ENCODE measurements at places on chromosomes 3 and 15. TPM values are rescaled to one million over a fixed set of nuclear protein-coding genes. Genes with fewer than 3 reads are reported as not detected.

GRCh38 chr3:126528800-126529541 is 5.0 kb downstream of the CHST13 start:
- H3K4me1 ChIP-seq, result peaks cover 58% of the 10 kb centered on the region
- DNase-seq, result peak; percentile 78
- no peaks in the 10 kb centered on the region for H3K36me3 ChIP-seq
- peaks cover 13% of the 10 kb centered on the region for H3K27me3 ChIP-seq
- H3K27ac ChIP-seq, result no peak overlapping the region
- H3K4me3 ChIP-seq, result no peak overlapping the region

DNA sequence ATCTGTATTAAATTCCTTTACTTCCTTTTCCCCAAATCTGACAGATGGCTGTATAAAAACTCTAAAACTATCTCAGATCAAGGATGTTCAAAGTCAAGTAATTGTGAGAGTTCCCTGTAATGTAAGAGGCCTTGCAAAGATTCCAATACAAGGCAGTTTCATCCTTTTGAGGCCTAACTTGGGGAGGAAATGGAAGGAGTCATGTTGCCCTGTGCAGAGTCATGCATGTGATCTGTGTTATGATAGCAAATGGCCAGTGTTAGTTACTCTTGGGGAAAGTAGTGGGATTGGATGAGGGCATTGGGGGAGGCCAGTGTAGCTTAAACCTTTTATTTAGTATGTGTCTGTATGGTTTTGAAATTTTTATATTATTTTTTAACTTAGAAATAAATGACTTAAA is 23.7 kb upstream of the FBXL22 start:
- peaks cover 25% of the 10 kb centered on the region for H3K36me3 ChIP-seq
- H3K4me3 ChIP-seq, result no peak overlapping the region
- no peak overlapping the region for H3K27ac ChIP-seq

EXD1 gene
- not detected for total RNA-seq

- H3K36me3 ChIP-seq, result no peaks in the 10 kb centered on the region
- H3K27me3 ChIP-seq, result no peaks in the 10 kb centered on the region
- no peaks in the 10 kb centered on the region for H3K4me1 ChIP-seq
These were observed 95.4 kb downstream of the SRGAP3 start for GRCh38 chr3:9153904-9154619.

KCNH8 gene
- total RNA-seq, result 3.1 TPM

GRCh38 chr15:79898369-79898768 is 1.6 kb upstream of the MTHFS start:
- H3K4me3 ChIP-seq, result no peak overlapping the region
- no peak for DNase-seq
- H3K36me3 ChIP-seq, result no peaks in the 10 kb centered on the region
- no peaks in the 10 kb centered on the region for H3K27me3 ChIP-seq
- peak overlapping the region; percentile 94 for H3K27ac ChIP-seq
- peaks cover 52% of the 10 kb centered on the region for H3K4me1 ChIP-seq

GRCh38 chr3:49616061-49616460 is 58.1 kb upstream of the APEH start:
- DNase-seq, result no peak
- H3K4me1 ChIP-seq, result no peaks in the 10 kb centered on the region
- H3K4me3 ChIP-seq, result no peak overlapping the region
- no peaks in the 10 kb centered on the region for H3K27me3 ChIP-seq
- no peak overlapping the region for H3K27ac ChIP-seq

DUOX1 gene
- not detected for total RNA-seq

CKMT1A gene
- total RNA-seq, result 0.19 TPM

GRCh38 chr3:60025096-60026050 is 975.5 kb upstream of the CFAP20DC start:
- no peaks in the 10 kb centered on the region for H3K27me3 ChIP-seq
- DNase-seq, result no peak
- no peak overlapping the region for H3K4me3 ChIP-seq
- H3K36me3 ChIP-seq, result no peaks in the 10 kb centered on the region
- H3K4me1 ChIP-seq, result no peaks in the 10 kb centered on the region

- peaks cover 20% of the 10 kb centered on the region for H3K4me1 ChIP-seq
- peak; percentile 79 for DNase-seq
- no peak overlapping the region for H3K4me3 ChIP-seq
- no peaks in the 10 kb centered on the region for H3K27me3 ChIP-seq
- H3K27ac ChIP-seq, result no peak overlapping the region
These were observed 6.3 kb downstream of the RPP25 start for GRCh38 chr15:74950078-74950908.

DNA sequence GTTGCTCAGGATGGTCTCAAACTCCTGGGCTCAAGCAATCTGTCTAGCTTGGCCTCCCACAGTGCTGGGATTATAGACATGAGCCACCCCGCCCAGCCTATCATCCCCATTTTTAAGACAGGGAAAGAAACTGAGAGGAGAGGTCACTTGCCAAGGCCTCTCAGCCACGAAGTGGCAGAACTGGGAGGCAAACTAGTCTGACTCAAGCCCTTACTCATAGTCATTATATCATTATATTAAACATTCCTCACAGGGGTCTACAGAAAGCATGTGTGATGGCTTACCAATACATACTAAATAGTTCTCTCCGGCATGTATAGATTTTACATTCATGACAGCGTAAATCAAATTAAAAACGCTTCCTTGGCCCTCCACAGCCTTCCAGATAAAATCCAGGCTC is 62.0 kb upstream of the ZBTB38 start:
- no peaks in the 10 kb centered on the region for H3K36me3 ChIP-seq
- DNase-seq, result no peak
- H3K27me3 ChIP-seq, result no peaks in the 10 kb centered on the region
- H3K4me3 ChIP-seq, result no peak overlapping the region
- H3K27ac ChIP-seq, result peak overlapping the region; percentile 64

- no peaks in the 10 kb centered on the region for H3K27me3 ChIP-seq
- H3K4me1 ChIP-seq, result no peaks in the 10 kb centered on the region
- DNase-seq, result no peak
- no peak overlapping the region for H3K27ac ChIP-seq
These were observed 10.0 kb upstream of the P3H2 start for GRCh38 chr3:190130696-190131095.

DNA sequence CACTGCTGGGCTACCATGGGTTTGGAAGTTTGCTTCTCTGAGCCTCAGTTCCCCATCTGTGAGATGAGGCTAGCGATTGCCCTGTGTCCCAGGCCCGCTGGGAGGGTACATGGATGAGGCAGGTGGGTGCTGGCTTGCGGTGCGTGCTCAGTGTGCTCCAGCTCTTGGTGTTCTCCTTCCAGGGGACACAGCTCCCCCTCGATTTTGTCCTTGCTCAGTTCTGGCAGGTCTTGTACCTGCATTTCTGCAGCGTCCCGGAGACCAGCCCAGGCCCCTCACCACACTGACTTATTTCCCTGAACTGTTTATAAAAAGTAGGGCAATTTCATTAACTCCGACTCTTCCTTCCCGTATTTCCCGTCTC is 95.4 kb downstream of the TBC1D2B start:
- no peaks in the 10 kb centered on the region for H3K36me3 ChIP-seq
- DNase-seq, result no peak
- H3K4me1 ChIP-seq, result peaks cover 2% of the 10 kb centered on the region
- H3K4me3 ChIP-seq, result no peak overlapping the region

DNA sequence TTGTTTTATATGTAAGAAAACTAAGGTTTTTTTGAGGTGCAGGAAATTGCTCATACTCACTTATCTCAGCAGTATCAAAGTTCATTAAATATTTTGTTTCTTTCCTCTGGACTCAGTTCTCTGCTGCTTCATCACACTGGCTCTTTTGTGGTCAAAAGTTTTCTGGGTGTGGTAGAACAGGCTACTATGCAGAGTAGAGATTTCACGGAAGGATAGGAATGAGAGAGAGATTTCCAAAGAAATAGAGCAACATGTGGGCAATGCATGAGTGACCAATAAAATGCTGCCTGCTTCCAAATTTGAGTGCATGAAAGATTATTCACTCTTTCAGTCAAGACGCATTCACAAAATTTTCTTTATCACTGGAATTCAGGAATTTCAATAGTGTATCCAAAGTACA is 577.3 kb upstream of the SEMA6D start:
- DNase-seq, result no peak
- no peak overlapping the region for H3K27ac ChIP-seq
- H3K27me3 ChIP-seq, result no peaks in the 10 kb centered on the region
- no peaks in the 10 kb centered on the region for H3K36me3 ChIP-seq

- H3K27ac ChIP-seq, result no peak overlapping the region
- no peaks in the 10 kb centered on the region for H3K27me3 ChIP-seq
- DNase-seq, result no peak
- no peaks in the 10 kb centered on the region for H3K36me3 ChIP-seq
- H3K4me1 ChIP-seq, result no peaks in the 10 kb centered on the region
These were observed 32.2 kb downstream of the PPP2R3A start for GRCh38 chr3:135997554-135998320.

- no peak overlapping the region for H3K4me3 ChIP-seq
- no peaks in the 10 kb centered on the region for H3K4me1 ChIP-seq
- no peak for DNase-seq
- no peak overlapping the region for H3K27ac ChIP-seq
- no peaks in the 10 kb centered on the region for H3K36me3 ChIP-seq
These were observed 61.7 kb downstream of the SLC12A1 start for GRCh38 chr15:48267766-48268165.

- H3K4me3 ChIP-seq, result no peak overlapping the region
- H3K27ac ChIP-seq, result no peak overlapping the region
- no peaks in the 10 kb centered on the region for H3K4me1 ChIP-seq
These were observed 71.8 kb downstream of the CHDH start for GRCh38 chr3:53774414-53774813.

TMC3 gene
- total RNA-seq, result not detected

TMEM108 gene
- total RNA-seq, result 0.85 TPM

DNA sequence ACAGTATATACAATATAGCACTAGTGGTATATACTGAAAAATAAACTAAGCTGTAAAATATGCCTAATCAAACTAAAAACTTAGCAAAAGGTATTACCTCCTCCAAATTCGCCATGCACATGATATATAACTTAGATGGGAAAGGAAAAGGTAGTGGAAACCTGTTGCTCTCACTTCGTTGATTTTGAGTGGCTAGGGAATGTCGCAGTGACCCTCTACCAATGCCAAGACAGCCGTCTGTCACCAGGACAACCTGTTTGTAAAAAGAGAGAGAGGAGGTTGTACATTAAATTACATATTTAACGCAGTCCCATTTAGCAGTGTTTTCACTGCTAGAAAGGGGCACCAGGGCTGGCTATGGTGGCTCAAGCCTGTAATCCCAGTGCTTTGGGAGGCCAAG is 11.3 kb downstream of the INTS14 start:
- no peak for DNase-seq
- H3K27ac ChIP-seq, result no peak overlapping the region
- H3K4me3 ChIP-seq, result no peak overlapping the region
- H3K4me1 ChIP-seq, result no peaks in the 10 kb centered on the region
- peaks cover 52% of the 10 kb centered on the region for H3K36me3 ChIP-seq

DNA sequence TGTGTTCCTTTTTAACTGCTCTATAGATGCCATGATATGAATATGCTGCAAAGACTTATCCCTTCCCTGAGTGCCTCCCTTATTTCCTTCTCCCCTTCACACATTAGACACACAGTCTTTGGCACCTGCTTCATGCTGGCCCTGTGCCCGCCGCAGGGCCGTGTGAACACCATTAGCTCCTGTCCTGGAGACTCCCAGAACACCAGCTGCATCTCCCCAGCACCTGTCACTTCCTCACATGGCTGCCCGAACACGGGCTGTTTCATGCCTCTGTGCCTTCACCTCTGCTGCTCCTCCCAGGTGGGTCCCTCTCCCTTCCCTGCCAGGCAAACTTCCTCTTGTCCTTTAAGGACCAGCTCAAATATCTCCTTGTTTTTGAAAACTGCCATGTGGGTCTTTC is 40.5 kb upstream of the SEC13 start:
- H3K4me3 ChIP-seq, result no peak overlapping the region
- peaks cover 9% of the 10 kb centered on the region for H3K27me3 ChIP-seq

GRCh38 chr3:20930034-20930433 is 744.0 kb upstream of the SGO1 start:
- DNase-seq, result no peak
- H3K27ac ChIP-seq, result no peak overlapping the region
- no peaks in the 10 kb centered on the region for H3K36me3 ChIP-seq
- no peaks in the 10 kb centered on the region for H3K4me1 ChIP-seq
- no peaks in the 10 kb centered on the region for H3K27me3 ChIP-seq

CDCP1 gene
- total RNA-seq, result 3.0 TPM

DNA sequence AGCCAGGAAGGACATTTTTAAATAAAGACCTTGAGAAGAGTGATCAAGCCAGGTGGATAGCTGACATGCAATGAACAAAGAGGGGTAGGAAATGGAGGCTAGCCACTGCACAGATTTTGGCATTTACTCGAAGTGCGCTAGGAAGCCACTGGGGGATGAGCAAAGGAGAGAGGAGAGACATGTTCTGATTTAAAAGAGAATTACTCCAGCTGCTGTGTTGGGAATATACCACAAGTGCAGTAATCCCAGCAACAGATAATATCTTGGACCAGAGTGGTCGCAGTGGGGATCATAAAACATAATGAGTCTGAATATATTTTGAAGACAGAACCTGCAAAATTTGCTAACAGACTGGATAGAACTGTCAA is 19.9 kb downstream of the KPNA4 start:
- no peaks in the 10 kb centered on the region for H3K27me3 ChIP-seq
- peaks cover 23% of the 10 kb centered on the region for H3K4me1 ChIP-seq
- no peak overlapping the region for H3K4me3 ChIP-seq
- no peaks in the 10 kb centered on the region for H3K36me3 ChIP-seq
- DNase-seq, result no peak

ISLR2 gene
- 2.8 TPM for total RNA-seq

- H3K4me3 ChIP-seq, result no peak overlapping the region
- DNase-seq, result no peak
- H3K27ac ChIP-seq, result no peak overlapping the region
- no peaks in the 10 kb centered on the region for H3K36me3 ChIP-seq
- no peaks in the 10 kb centered on the region for H3K27me3 ChIP-seq
These were observed 72.7 kb downstream of the CMTM8 start for GRCh38 chr3:32310918-32311839.

- H3K27ac ChIP-seq, result peak within 1 kb of the TSS; percentile 76
- peak within 1 kb of the TSS; percentile 81 for H3K4me3 ChIP-seq
- DNase-seq, result peak; percentile 86
- H3K4me1 ChIP-seq, result peaks cover 22% of the 10 kb centered on the region
- no peaks in the 10 kb centered on the region for H3K36me3 ChIP-seq
These were observed at the start of gene PIGZ for GRCh38 chr3:196968233-196969133. Gene PIGZ (minus strand): TSS chr3:196968833. CDS start chr3:196952031, 16,802 bp downstream.

DNA sequence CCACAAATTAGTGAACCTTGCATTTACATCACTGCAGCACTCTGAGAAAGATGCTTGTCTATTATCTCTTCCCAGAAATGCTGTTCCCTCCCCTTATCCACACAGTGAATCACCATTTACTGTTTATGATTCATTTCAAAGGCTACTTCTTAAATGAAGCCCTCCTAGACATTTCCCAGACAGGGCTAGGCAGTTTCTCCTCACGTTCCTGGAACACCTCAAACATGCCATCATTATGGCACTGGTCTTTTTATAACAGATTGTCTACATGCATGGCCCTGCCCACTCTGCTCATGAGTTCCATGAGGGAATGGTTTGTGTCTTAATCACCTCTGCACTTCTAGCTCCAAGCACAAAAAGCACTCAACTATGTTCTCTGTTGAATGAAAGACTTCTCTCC is 32.2 kb upstream of the TM2D3 start:
- peaks cover 82% of the 10 kb centered on the region for H3K36me3 ChIP-seq
- H3K27ac ChIP-seq, result no peak overlapping the region
- DNase-seq, result no peak
- no peaks in the 10 kb centered on the region for H3K27me3 ChIP-seq
- H3K4me3 ChIP-seq, result no peak overlapping the region

FLNB gene
- total RNA-seq, result 77.5 TPM

All from spleen (tissue), 13 donors.